ENCODE measurements at places on chromosomes 3 and 15.

GRCh38 chr15:55522742-55523450 is 14.9 kb upstream of the DNAAF4 start:
- DNase-seq, result no peak

- no peak for DNase-seq
Measured at GRCh38 chr3:194281766-194282165, 69.4 kb downstream of the CPN2 start.

- no peak for DNase-seq
Measured at GRCh38 chr3:56761887-56762651, 39.7 kb downstream of the ARHGEF3 start.

DNA sequence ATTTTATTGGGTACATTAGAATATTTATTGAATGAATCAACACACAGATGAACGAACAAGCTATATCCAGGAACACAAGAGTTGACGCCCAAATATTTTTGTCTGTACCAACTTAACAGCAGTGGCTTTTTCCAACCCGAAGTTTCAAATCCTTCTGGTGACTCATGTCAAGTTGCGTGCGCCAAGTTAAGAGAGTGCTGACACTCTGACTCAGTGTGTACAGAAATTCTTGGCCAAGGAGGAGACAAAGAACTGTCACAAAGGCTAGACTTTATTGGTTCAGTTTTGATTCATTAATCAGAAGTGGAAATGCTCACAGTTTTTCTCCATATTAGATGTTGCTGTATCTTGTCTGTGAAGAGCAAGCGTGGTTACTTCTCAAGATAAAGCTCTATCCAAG is 59.6 kb upstream of the TSC22D2 start:
- no peak for DNase-seq

DNA sequence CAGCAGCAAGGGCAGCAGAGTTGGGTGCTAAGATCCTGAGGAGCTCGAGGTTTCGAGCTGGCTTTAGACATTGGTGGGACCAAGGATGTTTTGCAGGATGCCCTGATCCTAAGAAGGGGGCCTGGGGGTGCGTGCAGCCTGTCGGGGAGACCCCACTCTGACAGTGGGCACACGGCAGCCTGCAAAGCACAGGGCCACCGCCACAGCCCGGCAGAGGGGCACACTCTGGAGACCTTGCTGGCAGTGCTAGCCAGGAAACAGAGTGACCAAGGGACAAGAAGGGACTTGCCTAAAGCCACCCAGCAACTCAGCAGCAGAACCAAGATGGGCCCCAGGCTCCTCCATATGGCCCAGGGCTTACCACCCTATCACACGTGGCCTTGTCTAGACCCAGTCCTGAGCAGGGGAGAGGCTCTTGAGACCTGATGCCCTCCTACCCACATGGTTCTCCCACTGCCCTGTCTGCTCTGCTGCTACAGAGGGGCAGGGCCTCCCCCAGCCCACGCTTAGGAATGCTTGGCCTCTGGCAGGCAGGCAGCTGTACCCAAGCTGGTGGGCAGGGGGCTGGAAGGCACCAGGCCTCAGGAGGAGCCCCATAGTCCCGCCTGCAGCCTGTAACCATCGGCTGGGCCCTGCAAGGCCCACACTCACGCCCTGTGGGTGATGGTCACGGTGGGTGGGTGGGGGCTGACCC is 18.8 kb downstream of the SEC61A1 start:
- no peak for DNase-seq

DNA sequence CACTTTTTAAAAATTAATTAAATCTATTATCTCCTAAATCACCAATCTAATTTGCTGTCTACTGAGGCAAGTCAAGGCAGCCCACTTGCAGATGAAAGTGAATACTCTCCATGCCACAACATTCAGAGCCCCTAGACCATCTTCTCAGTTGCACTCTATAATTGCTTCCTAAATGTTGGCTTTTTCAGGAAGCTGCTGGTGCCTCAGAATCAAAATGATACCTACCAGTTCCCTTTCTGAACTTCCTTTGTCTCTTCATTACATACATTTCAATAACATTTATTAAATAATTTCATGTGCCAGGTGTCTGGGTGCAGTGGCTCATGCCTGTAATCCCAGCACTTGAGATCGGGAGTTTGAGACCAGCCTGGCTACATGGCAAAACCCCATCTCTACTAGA is 124.1 kb downstream of the SERPINI1 start:
- DNase-seq, result no peak

GRCh38 chr3:160638184-160638583 is 38.8 kb upstream of the ARL14 start:
- DNase-seq, result no peak

- no peak for DNase-seq
Measured at GRCh38 chr3:61570813-61571212, 9.4 kb downstream of the PTPRG start.

DNA sequence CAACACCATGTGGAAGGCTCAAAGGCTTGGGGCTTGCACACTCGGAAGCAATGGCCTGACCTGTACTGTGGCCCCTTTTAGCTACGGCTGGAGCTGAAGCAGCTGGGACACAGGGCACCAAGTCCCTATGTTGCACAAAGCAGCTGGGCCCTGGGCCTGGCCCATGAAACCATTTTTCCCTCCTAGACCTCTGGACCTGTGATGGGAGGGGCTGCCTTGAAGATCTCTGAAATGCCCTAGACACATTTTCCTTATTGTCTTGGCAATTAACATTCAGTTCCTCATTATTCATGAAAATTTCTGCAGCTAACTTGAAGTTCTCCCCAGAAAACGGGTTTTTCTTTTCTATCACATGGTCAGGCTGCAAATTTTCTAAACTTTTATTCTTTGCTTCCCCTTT is 85.6 kb upstream of the ALDH1A3 start:
- DNase-seq, result no peak

GRCh38 chr3:88744896-88745295 is 362.5 kb upstream of the EPHA3 start:
- DNase-seq, result no peak

- DNase-seq, result no peak
Measured at GRCh38 chr15:76588811-76589747, 252.5 kb downstream of the ISL2 start.

DNA sequence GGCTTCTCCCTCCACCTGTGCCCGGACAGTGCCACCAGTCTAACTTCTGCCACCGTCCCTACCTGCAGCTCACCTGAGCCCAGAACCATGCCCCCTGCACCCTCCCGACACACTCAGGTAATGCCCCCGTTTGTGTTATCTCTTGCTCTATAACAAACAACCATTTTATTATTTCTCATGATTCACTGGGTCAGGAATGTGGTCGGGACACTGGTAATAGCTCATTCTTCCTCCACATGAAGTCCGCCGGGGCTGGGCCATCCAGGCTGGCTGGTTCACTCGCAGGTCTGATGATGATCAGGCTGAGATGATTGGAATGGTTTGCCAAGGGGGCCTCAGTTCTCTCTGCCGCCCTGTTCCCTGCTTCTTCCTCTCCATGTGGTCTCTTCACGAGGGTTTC is 20.3 kb upstream of the NR2E3 start:
- DNase-seq, result no peak

DNA sequence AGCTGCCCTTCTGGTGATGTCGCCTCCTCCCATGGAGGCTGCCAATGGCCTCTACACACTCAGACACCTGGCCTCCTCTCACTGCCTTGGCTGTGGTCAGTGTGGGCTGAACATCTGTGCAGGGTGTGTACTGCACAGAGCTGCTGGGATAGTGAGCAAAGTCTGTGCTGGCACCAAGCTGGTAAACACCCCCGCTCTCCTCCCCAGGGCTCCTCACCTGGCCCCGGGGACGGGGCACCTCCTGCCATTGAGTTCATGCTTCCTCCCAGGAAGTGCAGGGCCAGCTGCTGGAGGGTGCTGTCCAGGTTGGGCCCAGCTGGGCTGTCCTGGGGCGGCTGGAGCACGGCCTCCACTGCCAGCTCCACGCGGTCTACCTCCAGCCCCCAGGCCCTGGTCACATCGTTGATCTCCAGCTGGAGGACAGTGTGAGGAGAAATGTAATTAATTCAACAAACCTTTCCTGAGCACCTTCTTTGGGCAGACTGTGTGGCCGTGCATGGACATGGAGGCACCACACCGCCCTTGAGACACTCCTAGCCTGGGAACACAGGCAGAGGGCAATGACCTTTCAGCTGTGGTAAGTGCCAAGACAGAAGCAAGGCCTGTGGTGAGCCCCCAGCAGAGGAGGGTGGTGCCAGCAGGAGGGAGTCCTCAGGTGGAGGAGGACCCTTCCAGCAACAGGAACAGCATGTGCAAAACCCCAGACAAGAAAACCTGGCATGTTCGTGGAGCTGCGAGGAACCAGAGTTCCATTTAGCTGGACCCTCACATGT is 6.8 kb downstream of the STOML1 start:
- DNase-seq, result no peak

GRCh38 chr15:39736412-39737195 is 46.0 kb downstream of the FSIP1 start:
- no peak for DNase-seq

DNA sequence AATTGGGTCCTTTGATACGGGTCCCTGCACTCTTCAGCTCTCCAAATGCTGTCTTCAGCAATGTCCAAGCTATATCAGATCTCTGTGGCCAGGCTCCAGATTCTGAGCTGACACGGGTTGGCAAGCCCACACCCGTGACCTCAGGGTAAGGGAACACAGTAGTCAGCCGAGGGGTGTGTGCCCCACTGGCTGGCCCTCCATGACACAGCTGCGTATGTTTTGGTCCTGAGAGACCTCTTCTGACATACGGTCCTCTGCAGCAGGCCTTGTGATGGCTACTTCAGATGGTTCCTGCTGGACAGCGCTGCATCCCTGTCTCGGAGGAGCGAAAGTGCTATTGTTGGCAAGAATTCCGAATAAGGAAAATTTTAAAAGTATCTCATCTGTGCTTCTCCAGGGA is 85.2 kb upstream of the ADAMTS17 start:
- no peak for DNase-seq

DNA sequence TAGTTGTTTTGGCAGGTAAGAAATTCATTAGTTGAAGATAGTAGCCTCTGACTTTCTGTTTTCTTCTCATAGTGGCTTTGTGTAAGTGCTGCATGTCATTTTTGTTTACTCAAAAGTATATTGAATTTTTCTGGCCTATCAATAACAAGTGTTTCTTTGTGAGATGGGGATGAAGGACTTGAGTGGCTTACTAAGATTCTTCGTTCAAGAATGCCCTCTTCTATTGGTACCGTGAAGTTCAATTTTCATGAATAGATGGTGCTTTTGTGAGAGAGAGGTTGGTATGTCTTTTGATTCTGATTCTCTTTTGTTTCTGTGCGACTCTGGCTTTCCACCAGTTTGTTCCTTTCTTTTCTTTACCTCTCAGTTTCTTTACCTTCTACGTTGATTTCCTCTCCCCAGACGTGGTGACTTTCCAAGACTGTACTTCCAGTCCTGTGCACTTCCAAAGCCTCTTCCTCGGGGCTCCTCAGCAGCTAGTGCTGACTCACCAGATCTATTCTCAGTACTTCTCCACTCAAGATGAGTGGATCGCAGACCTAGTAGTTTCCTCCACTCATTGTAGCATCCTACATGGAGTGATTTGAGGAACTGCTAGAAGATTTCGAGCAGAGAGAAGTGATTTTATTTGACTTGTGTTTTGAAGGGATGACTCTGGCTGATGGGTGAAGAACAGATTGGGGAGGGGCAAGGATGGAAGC is 82.0 kb upstream of the EPHB3 start:
- DNase-seq, result no peak

DNA sequence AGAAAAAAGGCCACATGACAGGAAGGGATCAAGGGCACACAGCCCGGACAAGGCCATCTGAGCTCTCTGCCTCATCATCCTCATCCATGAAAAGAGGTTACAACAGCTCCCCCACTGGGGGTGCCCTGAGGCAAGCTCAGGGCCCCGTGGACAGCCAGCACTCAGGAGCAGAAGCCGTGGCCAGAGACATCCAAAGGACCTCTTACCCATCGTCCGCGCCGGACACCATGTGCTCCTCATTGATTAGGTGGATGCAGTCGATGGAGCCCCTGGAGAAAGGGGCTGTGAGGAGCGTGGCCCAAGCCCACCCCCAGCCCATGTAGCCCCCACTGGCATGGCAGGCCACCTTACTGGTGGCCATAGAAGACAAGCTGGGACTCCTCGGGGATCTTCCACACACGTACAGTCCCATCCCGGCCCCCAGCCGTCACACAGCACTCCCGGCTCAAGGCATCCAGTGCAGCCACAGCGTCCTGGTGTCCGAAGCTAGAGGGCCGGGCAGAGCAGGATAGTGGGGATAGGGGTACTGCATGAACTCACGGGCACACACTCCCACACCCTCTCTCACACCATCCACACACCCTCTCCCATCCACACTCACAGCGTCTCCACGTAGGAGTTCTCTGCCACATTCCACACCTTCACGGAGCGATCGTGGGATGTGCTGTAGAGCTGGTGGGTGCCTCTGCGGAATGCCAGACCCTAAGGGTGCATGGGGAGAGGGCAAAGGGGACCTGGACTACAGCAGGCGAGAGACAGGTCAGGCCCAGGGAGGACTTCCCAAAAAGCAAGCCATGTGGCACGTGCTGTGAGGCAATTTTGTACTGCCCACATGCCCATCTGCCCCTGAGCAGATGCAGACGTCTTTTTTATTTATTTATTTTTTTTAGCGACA is 6.5 kb downstream of the RRP9 start:
- DNase-seq, result no peak

DNA sequence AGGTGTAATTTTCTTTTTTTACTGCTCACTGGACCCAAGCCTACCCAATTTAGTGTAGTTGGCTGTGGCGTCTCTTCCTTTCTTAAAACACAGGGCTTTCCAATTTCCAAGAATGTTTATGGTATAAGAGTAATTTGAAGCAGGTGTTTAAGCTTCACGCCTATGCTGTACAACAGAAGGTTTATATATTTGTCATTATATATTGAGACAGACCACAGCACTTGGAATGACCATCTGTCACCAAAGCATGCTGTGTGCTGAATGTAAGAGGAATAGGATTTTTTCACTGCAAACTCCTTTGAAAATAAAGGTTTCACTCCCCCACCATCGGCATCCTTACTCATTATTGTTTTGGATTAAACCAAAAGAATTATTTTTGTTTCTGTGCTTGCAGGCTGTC is 325.7 kb downstream of the OTOL1 start:
- no peak for DNase-seq

DNA sequence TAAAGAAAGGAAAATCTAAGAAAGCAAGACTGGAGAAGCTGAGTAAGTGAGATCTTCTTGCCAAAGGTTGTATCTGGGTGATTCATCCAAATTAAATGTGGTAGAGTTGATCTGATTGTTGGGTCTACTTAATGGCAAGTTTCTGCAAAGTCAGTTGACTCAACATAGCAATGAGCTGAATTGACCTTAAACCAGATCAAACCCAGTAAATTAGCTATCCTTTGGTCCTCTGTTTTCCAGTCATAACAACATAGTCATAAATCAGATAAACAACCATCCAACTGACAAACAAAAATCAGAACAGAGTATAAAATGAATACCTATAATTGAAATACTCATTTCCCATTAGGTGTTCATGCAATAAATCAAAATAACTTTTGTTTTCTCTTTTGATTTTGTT is 142.6 kb upstream of the CFAP20DC start:
- no peak for DNase-seq

- DNase-seq, result no peak
Measured at GRCh38 chr3:14474363-14475081, 65.6 kb downstream of the GRIP2 start.

GRCh38 chr3:39716849-39717248 is 92.6 kb upstream of the MYRIP start:
- DNase-seq, result no peak
